ENCODE measurements at places on chromosomes 12 and 14.

DNA sequence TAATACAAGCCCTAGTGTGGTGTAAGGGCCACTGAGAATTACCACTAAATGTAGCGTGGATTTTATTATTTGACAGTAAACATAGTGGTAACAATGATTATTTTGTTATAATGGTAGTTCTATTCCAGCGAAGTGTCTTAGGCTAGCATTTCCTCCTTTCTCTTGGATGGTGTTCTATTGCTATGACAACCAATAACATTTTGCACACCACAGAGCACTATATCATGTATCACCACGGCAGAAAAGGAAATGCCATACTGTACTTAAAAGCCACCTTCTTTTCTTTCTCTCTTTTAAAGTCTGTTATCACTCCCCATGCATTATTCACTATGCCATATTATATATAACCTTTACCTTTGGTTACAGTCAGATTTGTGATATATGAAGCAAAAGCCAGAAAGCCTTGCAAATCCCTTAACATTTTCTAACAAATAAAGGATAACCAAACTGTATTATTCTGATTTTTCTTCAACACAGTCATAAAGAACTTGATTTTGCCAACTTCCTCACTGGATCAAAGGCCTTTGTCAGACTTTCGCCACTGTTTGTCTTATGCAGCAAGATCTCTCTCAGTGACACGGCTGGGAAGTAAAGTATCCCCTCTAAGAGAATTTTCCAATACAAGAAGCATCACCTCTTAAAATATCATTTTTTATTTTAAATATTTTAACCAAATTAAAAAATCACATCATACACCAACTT is 195.8 kb downstream of the FOXN3 start:
- DNase-seq = no peak

- DNase-seq = no peak
Observed at GRCh38 chr12:42923583-42923982, 334.0 kb upstream of the PRICKLE1 start.

DNA sequence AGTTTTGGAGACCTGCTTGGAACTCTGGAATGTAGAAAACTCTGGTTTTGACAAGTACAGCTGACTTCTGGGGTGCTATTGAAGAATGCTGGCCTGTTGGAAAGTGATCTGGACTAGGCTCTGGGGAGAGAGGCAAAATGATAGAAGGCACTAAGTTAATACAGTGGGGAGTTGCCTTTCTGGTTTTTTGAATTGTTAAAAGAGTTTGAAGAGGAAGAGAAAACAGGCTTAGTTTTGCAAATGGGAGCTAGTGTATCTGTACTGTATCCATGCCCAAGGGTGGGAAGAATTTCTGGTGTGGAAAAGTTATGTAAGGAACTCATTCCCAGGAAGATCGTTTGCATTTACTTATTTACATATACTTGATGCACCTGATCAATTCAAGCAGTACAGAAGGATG is 43.8 kb downstream of the C12orf75 start:
- DNase-seq = no peak

- DNase-seq = no peak
Observed at GRCh38 chr12:99444859-99445316, 202.7 kb upstream of the GARIN6 start.

- no peak for DNase-seq
Observed at GRCh38 chr14:29576927-29577326, 350.7 kb downstream of the PRKD1 start.

GRCh38 chr14:69708049-69708448 is 58.9 kb upstream of the SRSF5 start:
- DNase-seq = no peak

GRCh38 chr14:35405304-35405996 is 901 bp upstream of the NFKBIA start:
- no peak for DNase-seq

GRCh38 chr12:71942259-71942658 is 3.6 kb downstream of the TPH2 start:
- no peak for DNase-seq

DNA sequence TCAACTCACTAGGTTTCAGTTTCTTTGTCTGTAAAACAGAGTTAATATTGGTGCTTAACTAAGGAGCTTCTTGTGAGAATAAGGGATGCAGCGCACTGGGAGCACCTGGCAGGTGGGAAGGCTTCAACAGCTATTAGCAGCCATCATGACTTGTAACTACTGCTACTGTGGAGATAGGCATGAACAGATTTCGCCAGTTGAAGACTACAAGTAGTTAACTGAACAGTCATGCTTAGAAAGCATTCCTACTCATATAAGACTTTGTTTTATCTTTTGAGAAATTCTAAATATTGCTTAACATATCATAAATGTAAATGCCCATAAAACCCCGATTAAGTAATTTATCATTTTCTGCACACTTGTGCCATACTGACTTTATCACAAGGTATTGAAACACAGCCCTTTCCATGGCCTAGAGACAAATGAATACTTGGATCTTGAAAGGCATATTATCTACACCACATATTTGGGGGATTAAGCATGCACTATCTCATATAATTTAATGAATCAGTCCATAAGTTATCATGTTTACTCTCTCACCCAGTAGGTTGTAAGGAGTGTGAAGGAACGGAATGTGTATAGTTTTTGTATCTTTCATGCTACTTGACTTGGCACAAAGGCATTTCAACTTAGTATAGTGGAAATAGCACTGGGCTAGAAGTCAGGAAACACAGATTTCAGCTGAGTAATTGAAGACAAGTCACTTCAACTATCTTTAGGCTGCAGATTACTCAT is 16.1 kb downstream of the NTN4 start:
- DNase-seq = no peak

DNA sequence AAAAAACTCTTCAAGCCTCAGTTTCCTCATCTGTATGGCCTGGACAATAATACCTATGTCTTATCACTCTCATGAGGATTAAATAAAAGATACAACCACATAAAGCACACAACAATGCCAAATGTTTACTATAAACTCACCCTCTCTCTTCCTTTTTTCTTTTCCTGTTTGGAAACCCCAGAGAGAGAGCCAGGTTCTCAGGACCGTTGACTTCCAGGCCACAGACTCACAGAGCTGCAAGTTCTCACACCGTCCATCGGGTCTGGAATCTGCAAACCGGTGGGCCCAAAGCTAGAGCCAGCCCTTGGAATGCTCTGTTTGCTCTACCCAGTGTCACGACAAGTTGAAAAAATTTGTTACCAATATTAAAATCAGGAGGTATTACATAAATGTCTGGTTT is 4.6 kb upstream of the CD4 start:
- no peak for DNase-seq

- DNase-seq = no peak
Observed at GRCh38 chr14:30657606-30658163, 35.6 kb downstream of the SCFD1 start.

- DNase-seq = no peak
Observed at GRCh38 chr14:87877877-87878276, 115.1 kb downstream of the GALC start.

GRCh38 chr14:74441113-74441512 is 15.1 kb upstream of the SYNDIG1L start:
- DNase-seq = no peak

DNA sequence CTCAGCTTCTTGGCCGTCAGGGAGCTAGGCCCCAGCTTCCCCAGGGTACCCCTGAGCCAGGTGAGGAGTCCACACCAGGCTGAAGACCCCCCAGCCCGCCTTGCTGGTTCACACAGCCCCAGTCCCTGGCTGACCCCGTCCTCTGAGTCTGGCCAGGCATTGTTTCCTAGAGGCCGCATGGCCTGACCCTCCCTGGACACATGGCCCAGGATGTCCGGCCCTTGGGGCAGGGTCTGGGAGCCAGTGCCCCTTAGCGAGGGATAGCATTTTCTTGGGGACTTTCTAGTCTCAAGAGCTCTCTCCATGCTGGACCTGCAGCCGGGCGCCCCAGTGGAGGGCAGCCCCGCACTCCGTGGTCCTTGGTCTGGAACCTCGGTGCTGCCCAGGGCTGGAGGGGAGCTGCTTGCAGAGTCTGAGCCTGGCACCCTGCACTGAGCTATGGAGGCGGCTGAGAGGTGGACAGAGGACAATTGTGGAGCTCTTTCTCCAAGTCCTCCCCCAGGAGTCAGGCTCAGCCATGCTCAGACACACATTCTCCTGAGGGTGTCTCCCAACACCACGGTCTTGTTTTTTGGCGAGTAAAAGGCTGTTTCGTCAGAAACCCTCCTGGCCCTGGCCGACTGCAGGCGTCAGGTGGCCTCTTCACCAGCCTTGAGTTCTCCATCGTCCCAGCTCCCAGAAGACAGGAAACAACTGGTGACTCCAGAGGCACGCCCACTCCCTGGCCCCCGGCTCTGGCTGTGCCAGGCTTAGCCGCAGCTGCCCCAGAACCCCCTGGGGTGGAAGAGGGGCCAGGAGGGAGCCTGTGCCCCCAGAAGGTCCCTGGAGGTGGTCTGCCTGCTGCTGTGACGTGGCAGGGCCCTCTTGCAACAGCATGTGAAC is 17.6 kb upstream of the CRIP2 start:
- no peak for DNase-seq

DNA sequence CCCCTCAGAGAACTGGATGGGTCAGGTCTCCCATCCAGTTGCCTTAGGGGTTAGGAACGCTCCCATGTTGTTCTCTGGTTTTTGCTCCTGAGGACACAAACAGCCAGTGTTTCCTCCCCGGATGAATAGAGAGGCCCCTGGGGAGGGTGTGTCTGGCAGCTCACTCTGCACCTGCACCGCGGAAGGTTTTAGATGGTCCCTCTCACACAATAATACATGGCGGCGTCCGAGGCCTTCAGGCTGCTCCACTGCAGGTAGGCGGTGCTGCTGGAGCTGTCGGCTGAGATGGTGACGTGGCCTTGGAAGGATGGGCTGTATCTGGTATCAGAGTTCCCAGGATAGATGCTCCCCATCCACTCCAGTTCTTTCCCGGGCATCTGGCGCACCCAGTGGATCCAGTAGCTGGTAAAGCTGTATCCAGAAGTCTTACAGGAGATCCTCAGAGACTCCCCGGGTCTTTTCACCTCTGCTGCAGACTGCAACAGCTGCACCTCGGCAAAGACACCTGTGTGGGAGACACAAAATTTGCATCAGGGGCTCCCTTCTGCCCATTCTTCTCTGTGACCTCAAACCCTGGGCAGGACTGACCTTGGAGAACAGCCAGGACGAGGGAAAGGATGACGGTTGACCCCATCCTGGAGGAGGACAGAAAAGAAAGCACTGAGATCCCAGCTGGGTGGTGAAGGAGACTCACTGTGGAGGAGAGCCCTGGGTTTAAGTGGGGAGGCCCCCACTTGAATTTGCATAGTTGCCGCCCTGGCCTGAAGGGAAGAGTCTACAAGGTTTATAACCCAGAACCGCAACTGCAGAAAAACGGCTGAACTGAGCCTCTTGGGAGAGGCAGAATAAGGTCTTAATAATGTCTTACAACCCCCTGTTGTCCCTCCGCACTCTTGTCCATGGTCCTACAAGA is 1324.8 kb downstream of the TMEM121 start:
- no peak for DNase-seq

DNA sequence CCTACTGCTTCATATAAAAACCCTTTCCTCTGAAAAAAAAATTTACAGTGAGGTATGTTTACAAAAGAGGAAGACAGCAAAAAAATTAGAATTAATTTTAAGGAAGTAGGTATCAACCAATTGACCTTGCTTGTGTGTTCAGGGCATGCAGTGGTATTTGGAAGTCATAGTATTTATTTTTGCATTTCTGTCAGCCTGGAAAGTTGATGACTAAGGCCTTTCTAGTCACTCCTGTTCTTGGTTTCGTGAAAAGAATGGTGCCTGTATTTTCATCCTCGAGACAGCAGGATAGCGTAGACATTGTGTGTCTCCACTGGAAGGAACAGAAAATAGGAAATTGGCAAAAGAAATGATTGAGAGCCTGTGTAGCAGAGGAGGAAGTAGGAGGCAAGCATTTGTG is 24.5 kb downstream of the SLC16A7 start:
- DNase-seq = no peak

GRCh38 chr12:80625051-80625450 is 82.4 kb upstream of the MYF6 start:
- no peak for DNase-seq
